ENCODE measurements at places on chromosomes 11 and 22.

DNA sequence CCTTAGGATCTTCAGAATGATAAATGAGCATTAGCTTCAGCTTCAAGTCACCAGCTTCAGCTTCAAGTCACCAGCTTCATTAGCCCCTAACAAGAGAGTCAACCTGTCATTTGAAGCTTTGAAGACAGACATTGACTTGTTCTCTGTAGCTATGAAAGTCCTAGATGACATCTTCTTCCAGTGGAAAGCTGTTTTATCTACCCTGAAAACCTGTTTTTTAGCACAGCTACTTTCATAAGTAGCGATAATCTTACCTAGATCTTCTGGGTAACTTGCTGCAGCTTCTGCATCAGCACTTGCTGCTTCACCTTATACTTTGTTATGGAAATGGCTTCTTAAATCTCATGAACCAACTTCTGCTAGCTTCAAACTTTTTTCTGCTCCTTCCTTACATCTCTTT, 85.7 kb downstream of the PGR start:
- DNase-seq, result no peak

DNA sequence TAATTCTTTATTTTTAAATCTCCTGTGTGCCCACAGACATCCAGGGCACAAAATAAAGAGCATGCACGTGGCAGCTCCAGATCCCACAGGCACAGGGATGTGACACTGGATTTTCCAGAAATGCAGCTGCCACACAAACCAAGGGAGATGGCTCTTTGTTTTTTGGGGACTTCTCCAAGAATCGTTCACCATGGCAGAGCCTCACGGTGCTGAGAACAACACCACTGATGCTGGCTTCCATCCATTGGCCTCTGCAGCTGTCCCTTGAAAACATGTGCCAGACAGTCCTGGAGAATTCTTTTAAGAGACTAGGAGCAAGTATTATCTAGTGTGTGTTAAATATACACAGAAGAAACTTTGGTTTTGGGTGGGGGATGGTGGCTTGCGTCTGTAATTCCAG, 108.4 kb upstream of the SLC22A12 start:
- no peak for DNase-seq

DNA sequence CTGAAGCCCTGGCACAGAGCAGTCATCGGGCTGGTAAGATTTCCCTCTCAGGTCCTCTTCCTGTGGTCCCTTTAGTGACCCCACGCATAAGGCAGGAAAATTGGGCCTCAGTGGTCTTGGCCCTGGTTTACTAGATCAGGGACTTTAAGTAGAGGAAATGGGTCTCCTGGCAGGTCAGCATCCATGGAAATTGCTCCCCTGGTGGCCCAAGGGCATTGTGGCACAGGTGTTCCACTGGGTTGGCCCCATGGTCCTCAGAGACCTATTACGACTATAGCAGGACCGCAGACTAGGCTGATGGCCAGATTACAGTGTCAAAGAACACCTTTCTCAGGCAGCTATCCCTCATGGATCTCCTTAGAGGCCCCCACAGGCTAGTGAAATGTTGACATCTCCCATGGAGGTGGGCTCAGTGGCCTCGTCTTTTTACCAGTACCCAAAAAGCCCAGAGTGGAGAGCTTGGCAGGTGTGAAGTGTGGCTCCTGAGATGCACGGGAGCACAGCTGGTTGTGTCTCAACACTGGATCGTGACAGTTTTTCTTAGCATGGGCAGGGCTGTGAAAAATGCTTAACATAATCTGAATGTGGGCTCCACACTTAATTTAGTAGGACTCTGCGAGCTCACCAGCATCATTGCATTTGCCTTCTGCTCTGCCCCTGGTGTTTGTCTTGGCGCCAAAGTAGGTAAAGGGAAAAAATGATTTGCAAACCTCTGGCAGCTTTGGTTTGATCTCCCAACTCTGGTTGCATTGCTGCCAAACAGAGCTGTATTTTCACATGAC, 74.2 kb downstream of the ZBTB16 start:
- DNase-seq, result no peak

DNA sequence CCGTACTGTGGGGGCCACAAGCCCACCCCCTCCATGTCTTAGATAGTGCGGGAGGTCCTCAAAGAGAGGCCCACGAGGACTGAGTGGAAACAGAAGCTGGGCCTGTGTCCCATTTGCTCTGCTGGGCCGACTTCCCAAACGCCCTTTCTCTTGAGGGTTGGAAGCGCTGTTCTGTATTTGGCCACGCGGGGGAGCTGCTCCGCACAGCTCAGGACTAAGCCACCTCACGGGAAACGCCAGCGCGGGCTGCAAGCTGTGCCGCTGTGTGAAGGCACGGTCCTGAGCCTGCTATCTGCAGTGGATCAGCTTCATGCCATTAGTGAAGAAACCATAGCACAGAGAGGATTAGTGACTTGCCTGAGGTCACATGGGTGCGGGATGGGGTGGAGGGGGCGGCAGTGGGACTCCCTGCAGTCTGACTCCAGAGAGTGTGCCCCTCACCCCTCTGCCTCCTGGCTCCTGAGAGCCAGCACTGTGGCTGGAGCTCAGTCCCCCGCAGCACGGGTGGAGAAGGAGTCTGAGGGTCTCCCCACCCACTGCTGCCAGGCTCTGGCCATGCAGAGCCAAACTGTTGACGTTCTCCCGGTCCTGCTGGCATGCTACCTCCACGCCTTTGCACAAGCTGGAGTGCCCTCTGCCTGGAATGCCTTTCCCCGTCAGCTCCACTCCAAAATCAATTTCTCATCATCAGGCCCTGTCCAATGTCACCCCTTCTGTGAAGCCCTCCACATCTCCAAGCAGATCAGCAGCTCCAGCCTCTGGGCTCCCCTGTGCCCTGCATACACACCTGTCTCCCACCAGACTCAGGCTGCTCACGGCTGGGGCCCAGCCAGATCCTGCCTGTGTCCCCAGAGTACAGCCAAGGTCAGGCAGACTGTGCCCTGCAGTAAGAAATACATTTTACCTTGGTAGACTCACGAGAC, 51.5 kb upstream of the LRRC32 start:
- DNase-seq, result peak; percentile 67

DNA sequence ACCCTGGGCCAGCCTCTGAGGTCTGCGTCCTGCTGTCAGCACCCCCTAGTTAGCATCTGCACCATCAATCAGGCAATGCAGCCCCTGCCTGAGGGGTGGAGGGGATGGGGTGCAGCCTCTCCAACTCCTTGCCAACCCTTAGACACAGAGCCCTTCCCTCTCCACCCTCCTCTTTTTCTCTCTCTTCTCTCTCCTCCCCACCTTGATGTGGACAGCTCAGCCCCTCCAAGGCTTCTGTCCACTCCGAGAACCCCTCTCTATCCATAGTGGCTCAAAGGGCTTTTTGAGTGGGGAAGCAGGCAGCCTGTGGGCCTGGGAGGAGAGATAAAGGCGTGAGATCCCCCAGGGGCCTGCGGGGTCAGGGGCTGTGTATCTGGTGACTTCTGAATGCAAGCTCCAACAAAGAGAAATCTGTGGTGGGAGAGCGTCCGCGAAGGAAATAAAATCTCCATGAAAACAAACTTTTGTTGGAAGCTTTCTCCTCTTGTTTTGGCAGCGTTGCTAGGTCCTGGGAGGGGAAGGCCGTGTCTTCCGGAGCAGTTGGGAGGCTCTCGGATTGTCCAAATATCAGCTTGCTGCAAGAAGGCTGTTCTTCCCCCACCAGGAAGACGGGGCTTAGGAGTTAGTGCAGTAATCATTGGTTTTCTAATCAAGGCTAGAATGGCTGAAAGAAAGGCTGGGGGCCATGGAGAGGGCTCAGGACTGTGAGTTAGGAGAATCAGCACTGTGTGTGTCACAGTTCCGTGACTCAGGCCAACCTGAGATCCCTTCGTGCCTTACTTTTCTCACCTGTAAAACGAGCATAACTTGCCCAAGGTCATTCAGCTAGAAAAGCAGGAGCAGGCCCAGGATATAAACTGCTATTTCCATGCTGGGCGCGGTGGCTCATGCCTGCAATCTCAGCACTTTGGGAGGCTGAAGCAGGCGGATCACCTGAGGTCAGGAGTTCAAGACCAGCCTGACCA, 50.3 kb downstream of the PKNOX2 start:
- DNase-seq, result no peak

GRCh38 chr11:80523057-80523456, 1082.2 kb upstream of the TENM4 start:
- no peak for DNase-seq

DNA sequence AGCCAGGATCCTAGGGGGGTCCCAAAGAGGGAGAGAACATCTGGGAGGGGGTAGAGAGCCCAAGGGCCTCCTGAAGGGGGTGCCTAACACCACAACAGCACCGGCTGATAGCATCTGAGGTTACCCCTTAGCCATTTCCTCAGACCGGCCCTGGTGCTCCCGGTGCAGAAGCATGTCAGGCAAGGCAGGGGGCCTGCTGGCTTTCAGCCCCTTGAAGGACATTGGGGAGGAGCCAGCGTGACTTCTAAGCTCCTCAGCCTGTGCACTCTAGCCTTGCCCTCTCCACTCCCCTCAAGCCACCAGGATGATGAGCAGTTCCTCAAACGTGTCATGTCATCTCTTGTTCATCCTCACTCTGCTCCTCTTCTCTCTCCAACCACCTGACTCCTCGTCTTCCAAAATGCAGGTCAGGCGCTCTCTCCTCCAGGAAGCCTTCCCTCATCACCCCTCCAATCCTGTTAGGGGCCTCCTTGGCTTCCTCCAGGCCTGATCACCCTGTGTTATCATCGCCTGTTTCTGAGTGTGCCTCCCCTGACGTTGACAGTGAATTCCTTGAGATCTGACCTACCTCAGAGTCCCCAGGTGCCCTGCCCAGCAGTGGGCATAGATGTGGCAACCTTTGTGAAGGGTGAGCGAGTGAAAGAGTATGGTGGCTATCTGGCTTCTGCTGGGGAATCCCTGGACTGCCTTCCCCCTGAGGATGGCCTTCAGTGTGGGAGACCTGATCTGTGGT, 6.1 kb downstream of the P2RY2 start:
- no peak for DNase-seq

DNA sequence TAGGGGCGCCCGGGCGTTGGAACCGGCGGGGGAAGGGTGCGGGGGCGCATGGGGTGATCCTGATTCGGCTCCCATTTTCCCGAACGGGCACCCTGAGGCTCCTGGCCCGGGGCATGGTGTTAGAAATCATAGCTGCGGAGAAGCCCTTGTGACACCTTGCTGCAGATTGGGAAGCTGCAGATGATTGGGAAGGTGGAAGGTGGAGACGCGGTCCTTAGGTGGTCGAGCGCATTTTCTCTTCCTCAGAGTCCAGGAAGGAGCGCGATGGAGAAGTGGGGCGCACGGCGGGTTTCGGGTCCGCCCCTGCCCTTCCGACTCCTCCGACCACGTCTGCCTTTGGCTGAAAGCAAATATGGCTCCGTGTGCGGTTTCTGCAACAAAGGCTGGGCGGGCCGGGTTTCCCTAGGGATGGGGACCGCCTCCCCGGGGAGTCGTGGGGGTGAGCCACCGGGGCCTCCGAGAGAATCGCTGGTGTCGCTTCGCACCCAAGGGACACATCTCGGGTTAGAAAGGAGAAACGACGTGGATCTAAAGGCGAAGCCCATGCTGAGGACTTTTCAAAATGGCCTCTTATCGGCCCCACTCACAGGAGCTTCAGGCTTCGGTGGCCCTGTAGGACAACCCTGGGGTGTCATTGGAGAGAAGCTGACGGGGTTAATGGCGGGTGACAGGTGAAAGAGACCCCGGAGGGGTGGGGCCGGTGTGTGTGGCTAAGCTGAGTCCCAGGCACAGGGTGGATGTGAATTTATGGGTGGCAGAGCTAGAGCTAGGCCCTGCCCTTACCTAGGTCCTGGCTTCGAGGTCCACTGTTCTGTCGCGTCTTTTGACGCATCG, 707 bp upstream of the FTH1 start:
- DNase-seq, result peak; percentile 49

DNA sequence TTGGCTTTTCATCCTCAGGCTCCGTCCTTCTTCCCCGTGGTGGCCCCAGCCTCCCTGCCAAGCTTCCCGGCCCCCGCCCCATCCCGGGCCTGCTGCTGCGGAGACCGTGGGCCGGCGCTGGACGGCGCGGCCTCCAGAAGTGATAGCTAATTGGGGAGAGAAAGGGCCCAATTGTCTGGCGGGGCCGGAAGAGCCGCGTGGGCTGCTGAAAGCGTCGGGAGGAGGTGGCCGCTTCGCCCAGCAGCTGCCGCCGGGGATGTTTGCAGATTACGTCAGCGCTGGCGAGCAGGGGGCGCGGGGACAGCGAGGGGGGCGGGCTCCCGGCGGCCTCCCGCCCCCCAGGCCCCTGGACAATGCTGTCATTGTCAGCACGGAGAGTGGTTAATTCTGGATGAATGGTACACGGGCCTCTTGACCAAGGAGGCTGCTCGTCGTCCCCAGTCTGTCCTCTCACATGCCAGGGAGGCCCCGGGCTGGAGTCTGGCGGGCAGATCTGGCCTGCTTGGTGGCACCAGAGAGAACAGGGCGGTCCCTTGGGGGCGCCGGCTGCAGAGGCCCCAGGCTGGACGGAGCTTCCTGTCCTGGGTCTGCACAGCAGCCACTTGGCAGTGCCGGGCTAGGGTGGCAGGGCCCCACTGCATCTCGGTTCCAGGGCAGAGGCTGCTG, 1.6 kb downstream of the SMIM38 start:
- DNase-seq, result no peak

DNA sequence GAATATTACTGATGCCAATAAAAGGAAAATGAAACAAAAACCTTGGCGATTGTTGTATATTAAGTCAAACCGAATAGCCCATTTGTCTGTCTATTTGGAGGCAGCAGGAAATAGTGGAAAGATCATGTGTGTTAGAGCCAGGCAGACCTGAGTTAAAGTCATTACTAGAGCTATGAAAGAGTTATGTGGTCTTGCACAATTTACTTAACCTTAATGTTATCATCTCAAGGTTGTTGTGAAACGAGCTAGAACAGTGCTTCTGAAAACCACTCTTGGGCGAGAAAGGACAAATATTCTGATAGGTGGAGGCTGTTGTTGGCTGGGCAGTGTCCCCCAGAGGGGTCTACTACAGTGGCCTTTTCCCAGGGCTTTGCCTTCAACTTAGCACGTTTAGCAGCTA, 60.0 kb upstream of the NUP160 start:
- DNase-seq, result no peak

DNA sequence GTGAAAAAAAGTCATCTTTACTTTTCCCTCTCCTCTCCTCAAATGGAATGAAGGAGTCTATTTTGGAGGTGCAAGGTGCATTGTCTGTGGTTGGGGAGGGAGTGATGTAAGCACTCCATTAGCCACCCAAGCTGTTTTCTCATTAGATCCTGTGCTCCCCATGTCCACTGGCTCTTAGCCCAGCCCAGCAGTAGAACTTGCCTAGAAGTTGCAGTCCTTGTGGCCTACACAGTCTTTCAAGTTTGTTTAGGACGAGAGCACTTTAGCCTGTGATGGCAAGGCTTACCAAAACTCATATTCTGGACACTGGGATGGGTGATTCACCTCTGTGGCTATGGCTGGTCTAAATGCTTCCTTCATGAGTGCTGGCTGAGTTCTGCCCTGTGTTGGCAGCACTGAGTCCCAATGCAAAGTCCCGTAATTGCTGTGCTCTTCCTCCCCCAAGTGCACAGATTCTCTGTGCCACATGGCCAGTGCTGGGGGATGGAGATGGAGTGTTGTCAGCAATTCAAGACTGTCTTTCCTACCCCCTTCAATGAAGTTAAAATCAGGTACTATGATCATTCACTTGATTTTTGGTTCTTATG, 15.8 kb downstream of the SLC22A25 start:
- DNase-seq, result no peak

Data from CD4-positive, alpha-beta T cell treated with Interleukin-10 for 1 hour (primary cell).